Activated CD8-positive, alpha-beta memory T cell treated with anti-CD3 and anti-CD28 coated beads for 1 hour (primary cell): ENCODE measurements at places on chromosomes 1 and 21.

DNA sequence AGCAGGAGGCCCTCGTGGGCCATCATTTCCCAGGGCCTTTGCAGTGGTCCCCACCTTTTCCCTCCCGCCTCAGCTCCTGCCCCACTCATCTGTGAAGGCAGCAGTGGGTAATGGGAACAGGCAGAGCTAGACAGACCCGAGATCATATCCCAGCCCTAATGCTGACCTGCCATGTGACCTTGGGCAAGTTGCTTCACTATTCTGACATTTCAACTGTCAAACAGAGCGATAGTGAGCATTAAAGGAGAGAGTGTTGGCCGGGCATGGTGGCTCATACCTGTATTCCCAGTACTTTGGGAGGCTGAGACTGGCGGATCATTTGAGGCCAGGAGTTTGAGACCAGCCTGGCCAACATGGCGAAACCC, 51.7 kb downstream of the RPS6KA1 start:
- no peak for DNase-seq

GRCh38 chr21:44626262-44626661, 631 bp upstream of the KRTAP10-9 start:
- no peak for DNase-seq

GRCh38 chr1:38060498-38060897, 13.9 kb upstream of the POU3F1 start:
- no peak for DNase-seq

DNA sequence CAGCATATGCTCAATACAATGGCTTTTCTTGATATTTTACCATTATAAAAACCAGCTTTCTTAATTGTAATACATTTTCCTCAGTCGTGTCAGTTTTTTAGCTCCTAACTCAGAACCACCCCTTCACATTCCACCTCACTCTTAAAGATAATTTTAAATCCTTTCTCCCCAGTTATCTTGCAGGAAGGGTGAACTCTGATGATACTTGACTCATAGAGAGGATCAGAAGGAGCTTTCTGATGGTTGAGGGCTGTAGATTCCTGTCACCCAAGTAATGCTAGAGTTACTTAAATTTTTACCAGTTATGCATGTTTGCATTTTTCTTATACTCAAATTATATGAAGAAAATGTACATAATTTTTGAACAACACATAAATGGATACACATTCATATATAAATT, 233.7 kb downstream of the NCAM2 start:
- DNase-seq, result no peak

DNA sequence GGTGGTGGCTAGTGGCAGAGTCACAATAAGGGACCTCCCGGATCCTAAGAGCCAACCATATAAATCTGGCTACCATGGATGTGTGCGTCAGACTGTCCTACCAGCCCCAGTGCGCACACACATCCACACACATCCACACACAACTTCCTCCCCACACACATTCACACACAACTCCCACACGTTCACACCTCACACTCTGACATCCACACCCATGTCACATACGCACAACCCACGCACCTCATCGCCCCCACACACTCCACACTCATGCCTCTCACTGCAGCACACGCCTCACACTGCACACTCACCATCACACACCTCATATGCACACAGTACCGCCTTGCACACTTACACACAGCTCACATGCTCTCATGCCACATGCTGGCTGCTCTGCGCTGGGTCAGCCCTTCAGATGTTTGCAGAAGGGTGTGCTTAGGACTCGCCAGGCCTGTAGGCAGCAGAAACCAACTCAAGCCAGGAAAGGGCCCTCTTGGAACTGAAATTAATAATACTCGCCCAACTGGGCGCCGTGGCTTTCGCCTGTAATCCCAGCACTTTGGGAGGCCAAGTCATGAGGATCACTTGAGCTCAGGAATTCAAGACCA, 3.0 kb downstream of the LDLRAD2 start:
- DNase-seq, result no peak

DNA sequence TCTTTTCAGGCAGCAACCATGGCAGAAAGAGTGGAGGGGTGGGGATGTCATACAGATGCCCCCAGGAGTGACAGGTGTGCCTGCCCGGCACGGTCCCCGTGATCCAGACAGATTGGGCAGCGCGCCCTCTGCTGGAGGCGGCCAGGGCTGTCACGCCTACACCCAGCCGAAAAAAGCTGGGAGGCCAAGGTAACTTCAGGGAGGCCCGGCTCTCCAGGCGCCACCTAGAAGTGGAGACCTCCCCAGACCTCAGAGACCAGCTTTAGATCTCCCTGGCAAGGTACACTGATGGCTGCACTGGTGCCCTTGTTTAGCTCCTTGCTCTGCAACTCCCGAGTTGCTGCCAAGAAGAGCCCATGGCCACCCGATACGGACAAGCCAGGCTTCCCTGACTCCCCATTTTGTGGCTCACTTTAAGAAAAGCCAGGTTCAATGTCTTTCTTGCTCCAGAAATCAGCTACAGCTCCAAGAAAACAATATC, 6.6 kb downstream of the GOLT1A start:
- DNase-seq, result peak; percentile 32

- DNase-seq, result no peak
These were observed 16.3 kb upstream of the SARS1 start for GRCh38 chr1:109197158-109198042.

DNA sequence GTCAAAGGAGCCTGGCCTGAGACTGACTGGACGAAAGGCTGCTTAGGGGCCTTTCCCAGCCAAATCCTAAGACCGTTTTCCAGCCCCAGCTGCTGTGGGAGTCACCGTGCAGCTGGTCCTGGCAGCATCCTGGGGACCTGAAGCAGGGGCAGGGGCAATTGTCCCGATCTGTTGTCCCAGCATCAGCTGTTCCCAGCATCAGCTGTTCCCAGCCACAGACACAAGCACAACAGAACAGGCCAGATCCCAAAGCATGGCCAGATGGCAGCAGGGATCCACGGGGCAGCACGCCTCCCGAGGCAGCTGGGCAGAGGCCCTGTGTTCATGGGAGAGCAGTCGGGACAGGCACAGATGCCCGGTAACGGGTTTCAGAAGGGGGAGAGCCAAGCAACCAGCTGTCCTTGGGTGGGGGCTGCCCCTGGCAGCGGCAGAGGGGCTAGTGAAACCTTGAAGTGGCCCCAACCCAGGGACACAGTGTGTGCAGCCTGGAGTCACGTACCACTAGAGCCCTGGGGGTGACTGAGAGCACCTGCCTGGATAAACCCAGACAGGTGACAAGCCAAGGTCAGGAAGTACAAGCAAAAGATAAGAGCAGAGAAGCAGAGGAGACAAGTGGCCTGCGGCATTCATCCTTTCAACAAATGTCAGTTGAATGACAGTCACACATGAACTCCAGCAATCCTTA, 13.3 kb downstream of the CELA2B start:
- no peak for DNase-seq

- no peak for DNase-seq
These were observed 104.1 kb downstream of the KCNN3 start for GRCh38 chr1:154765970-154766369.

DNA sequence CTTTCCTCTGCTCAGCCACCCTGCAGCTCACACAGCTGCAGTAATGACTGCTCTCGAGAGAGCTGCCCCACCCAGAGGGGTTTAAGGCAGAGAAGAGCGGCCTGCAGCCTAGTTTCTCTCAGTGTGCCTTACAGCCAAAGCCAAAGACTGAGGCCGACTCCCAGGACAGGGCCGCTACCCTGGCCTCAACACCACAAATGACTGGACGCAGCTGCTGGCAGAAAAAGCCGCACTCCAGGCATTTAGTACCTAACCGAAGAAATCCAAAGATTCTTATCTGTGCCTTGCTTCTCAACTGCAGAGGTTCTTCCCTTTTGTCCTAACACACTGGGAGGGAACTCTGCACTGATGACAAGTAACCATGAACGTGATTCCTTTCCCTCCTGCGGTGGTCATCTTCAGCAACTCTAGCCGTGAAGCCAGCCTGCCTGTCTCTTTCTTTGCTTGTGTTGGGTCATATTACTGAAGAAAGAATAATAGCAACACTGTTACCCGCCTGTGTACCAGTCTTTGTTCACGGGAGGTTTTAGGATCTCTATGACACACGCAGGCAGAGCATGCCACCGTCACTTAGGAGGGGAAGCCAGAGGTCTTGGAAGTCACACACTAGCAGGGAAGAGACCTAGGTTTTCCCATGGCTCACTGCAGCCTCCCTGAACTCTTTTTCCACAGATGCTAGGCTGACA, 202.7 kb downstream of the RHOU start:
- DNase-seq, result no peak

DNA sequence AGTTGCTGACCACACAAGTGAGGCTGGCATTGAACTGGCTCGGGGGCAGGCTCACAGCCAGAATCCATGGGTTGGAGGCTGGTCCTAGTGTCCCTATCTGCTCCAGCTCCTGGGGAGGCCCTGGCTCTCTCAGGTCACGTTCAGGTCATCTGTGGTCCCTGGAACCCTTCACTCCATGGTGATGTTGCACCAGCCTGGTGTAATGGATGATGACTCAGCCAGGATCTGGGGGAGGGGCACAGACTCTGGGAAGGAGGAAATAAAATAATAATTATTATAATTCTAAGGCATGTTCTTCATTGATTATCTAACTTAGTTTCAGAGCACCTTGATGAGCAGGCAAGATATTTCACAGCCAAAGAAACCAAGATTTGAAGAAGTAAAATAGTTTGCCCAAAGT, 26.6 kb upstream of the FCRL4 start:
- no peak for DNase-seq

DNA sequence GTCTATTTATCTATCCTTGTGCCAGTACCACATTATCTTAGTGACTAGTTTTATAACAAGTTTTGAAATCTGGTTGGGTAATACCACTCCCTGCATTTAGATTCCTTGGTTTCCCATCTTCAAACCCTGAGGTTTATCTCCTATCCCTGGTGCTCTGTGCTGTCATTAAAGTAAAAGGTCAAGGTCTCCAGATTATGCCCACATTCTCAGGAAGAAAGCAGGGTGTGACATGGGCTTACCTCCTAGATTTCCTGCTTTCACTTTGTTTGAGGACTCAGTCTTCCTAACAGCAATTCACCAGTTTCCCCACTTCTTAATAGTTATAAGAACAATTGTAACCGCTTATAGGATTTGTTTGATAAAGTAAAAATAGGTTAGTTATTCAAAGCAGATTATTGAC, 86.0 kb downstream of the CACHD1 start:
- no peak for DNase-seq

GRCh38 chr1:160708801-160709200, 2.8 kb downstream of the CD48 start:
- DNase-seq, result no peak
